ENCODE measurements at places on chromosomes 11 and 22.
A peak's percentile ranks its signal among the peaks of the same experiment; 100 is the strongest.

- DNase-seq, result no peak
These were observed 754 bp downstream of the NUP50 start for GRCh38 chr22:45164270-45165088.

- DNase-seq, result no peak
These were observed 3.1 kb downstream of the C11orf97 start for GRCh38 chr11:94515398-94515797.

DNA sequence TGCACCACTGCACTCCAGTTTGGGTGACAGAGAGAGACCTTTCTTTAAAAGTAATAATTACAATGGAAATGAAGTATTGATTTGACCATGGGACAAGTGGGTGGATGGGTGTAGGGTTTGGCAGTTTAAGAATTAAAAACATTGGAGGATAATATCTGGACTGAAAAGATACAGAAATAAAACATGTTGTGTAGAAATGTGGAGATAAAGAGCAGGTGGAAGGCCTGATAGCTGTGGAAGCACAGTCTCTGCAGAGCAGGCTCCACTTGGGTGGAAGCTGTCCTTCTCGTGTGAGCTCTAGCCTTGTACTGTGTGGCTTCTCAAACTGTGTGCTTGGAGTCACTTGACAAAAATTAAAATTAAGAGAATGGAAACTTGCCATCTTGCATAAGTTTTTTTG is 25.6 kb downstream of the APLP2 start:
- no peak for DNase-seq

- peak; percentile 10 for DNase-seq
These were observed 47.2 kb downstream of the LRFN4 start for GRCh38 chr11:66904055-66904454.

- DNase-seq, result no peak
These were observed 257.1 kb upstream of the CADM1 start for GRCh38 chr11:115761348-115761747.
